Cortex of kidney (tissue), 1 donor: ENCODE measurements at places on chromosomes 5 and 9.

DNA sequence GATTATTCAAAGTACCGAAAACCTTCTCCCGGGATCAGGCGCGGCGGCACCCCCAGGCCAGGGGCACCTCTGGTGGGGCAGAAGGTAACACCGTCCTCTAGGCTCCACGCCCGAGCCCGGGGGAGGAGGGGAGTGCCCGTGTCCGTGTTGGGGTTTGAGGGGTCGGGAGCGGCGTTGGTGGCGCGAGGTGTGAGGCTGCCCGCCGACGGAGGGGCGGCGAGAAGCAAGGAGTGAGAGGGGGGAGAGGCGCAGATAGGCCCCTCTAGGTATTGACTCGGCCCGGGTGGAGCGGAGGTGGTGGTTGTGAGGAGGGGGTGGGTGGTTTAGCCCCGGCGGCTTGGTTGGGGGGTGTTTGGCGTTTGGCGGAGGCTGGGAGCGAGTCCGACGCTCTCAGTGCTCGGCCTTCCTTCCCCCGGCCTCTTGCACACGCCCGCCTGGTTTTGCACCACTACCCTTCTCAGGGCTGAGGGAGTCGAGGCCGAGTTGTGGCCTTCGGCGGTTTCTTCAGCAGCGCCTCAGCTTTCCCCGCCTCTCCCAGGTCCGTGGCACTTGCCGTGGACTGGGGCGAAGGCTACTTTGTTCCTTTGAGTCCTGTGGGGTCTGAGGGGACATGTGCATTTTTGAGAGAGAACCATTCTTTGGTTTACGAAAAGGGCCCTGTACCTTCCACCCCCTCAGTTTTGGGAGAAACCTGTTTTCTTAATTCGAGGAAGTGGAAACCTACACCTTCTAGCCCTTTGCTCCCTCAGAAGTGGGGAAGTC, 450 bp downstream of the GPBP1 start:
- DNase-seq = no peak

GRCh38 chr5:10534561-10535530, 29.0 kb upstream of the ANKRD33B start:
- no peak for DNase-seq

DNA sequence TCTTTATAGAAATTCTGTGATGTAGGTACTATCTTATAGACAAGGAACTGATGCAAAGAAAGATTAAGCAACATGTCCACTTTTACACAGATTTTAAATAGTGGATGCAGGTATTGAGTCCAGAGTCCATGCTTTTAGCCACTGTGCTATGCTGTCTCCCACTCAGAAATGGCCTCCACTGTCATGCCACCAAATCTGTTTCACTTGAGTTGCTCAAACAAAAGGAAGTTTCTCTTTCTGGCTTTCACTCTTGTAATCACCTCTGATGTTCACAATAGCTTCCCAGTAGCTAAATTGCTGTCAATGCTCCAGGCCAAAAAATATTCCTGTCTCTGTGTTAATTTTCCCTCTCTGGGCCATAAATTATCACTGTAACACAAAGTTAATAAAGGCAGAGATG, 77.0 kb upstream of the RASA1 start:
- no peak for DNase-seq

DNA sequence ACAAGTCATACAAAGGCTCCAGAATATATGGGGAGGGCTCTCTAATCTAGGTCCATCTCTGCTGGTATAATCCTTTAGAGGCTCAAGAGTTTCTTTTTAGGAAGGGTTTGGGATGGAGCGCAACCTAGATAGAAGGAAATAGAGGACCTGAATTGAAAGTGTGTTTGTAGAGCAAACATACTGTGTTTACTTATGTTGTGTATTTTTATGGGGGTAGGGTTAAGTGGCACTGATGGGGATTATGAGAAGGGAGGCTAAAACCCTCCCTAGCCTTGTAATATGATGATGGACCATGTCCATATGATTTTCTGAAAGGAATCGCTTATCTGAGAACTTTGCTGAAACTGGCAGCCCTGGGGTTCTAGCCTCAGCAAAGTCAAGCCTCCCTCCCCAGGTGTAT, 4.4 kb upstream of the ELL2 start:
- DNase-seq = no peak

- DNase-seq = no peak
Measured at GRCh38 chr9:125462861-125463291, 201.2 kb downstream of the GAPVD1 start.

DNA sequence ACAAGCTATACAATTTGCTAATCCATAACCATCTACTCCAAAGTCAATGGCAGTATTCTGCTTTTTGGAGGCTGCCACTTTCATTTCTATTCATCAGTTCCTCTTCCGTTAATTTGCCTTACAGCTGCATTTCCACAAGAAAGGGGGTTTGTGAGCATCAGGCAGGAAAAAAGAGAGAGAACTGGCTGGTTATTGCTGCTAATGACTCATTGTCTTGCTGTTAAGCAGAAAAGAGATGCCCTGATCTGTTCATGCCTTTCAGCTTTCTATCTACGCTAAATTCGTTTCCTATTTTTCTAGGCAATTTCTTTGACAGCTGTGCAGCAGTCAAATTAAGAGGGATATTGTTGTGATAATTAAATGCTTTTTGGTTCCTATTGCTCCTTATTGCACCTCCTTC, 65.9 kb upstream of the GNAQ start:
- DNase-seq = no peak

DNA sequence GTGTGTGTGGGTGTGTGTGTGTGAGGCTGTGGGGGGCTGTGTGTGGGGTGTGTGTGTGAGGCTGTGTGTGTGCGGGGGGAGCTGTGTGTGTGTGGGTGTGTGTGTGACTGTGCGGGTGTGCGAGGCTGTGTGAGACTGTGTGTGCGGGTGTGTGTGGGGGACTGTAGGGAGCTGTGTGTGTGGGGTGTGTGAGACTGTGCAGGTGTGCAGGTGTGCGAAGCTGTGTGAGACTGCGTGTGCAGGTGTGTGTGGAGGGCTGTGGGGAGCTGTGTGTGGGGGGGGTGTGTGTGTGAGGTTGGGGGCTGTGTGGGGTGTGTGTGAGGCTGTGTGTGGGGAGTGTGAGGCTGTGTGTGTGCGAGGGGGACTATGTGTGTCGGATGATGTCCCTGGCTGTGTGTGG, 23.2 kb downstream of the AHRR start:
- DNase-seq = no peak

- DNase-seq = no peak
Measured at GRCh38 chr9:20940447-20941173, 90.8 kb downstream of the HACD4 start.

DNA sequence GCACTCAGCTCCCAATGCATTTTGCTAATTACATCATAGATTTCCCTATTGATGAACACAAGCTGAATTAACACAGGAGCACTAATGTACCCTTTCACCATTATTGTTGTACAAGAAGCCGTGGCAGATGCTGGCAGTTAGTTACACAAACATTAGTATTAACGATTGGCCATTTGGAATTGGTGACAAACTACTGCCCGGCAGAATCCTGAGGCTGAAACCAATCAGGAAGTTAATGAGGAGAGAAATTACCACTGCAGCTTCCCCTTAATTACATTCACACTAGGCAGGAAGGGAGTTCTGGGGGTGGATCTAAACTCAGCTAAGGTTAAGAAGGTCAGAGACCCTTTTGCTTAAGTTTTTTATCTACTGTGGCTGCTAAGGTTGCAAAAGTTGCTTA, 9.6 kb upstream of the DMRT3 start:
- DNase-seq = no peak

DNA sequence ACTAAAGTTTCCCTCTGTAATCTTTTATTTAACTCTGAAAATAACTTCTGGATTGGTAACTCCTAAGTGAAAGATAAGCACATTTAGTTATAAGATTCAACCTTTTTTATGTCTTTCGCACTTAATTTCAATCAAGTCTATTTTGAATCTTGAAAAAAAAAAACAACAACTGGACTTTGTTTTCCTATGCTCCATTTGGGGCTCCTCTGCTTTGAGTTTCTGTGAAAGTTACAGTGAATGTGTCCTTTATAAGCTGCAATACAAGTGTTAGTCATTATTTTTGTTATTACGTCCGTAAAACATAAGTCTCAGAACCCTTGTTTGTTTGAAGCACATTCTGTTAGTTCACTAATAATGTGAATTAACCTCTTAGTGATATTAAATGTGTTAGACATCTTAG, 276.8 kb downstream of the ADAMTS6 start:
- DNase-seq = no peak

GRCh38 chr9:134041649-134041962, 16.3 kb downstream of the BRD3OS start:
- no peak for DNase-seq

- no peak for DNase-seq
Measured at GRCh38 chr5:139696894-139697658, 48.9 kb downstream of the CXXC5 start.

- DNase-seq = no peak
Measured at GRCh38 chr5:149474198-149474597, 77.0 kb downstream of the CSNK1A1 start.

DNA sequence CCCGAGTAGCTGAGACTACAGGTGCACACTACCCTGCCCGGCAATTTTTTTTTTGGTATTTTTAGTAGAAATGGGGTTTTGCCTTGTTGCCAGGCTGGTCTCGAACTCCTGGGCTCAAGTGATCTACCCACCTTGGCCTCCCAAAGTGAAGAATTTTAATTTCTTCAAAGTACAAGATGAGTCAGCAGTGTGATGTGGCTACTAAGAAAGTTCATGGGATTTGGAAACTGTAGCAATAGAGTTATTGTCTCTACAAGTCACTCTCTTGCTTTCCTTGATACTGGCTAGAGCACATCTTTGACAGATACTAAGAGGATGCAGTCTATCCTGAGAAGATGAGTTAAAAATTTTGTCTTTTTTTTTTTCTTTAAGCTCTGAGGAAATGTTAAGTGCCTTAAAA, 1.6 kb downstream of the CREB3 start:
- no peak for DNase-seq

DNA sequence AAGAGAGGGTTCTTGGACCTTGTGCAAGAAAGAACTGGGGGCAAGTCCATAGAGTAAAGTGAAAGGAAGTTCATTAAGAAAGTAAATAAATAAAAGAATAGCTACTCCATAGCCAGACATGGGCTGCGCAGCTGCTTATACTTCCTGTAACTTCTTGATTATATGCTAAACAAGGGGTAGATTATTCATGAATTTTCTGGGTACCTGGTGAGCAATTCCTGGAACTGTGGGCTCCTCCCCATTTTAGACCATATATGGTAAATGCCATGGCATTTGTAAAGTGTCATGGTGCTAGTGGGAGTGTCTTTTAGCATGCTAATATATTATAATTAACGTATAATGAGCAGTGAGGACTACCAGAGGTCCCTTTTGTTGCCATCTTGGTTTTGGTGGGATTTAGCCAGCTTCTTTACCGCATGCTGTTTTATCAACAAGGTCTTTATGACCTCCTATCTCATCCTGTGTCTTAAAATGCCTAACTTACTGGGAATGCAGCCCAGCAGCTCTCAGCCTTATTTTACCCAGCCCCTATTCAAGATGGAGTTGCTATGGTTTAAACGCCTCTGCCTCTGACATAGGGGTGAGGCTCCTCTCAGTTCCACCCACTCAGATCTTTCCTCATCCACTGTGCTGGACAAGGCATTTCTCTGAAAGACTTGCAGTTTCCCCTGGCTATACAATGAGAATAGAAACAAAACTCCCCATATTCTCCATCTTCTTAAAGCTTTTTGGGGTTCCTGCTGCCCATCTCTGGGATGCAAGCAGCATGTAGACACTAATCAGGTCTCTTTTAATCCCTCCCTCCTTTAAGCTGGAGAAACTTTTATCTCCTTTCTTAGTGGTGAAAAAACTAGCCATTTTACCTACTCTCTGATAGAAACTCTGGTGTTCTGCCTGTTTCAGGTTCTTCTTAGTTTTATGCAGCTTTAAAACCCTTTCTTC, 91.2 kb downstream of the ARRDC3 start:
- DNase-seq = no peak

DNA sequence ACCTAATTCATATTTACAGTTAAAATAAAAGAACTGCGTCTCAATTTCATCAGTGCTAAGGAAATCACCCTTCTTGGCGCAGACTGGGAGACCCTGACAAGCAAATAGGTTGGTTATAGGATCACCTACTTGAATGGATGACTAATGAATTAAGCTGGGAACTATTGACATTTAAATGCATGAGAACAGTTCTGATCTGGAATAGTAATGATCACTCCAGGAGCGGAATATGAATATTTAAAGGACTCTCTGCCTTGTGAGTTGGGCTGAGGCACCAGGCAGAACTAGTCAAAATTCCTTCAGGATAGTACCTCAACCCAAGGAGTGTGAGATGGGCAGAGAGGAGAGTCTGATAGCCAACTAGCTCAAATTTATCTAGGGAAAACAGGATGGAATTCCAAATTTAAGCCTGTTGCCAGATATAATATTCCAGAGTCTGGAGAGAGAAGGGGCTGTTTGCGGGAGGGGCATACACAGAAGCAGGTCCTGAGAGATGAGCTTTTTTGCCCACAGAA, 364.4 kb downstream of the CSNK1G3 start:
- DNase-seq = no peak

- no peak for DNase-seq
Measured at GRCh38 chr9:2418619-2419018, 203.0 kb upstream of the VLDLR start.

GRCh38 chr5:177320879-177321278, 9.2 kb upstream of the MXD3 start:
- no peak for DNase-seq

- no peak for DNase-seq
Measured at GRCh38 chr5:154795235-154795596, 40.0 kb downstream of the LARP1 start.

DNA sequence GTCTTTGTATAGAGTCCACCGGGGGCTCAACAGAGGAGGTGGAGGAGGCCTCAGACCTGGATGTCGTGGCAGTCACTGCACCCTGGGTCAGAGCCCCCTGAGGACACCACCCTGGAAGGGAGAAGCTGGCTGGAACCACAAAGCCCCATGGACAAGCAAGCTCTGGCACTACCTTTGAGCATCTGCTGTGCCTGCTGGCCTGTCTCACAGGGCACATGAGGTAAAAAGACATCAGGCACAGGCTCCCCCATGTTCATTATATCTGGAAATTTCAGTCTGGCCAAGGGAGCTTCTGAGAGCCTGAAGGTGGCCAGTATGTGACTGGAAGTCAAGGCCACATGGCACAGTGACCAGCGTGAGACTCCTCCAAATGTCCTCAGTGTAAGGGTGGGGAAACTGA, 22.9 kb downstream of the KCNMB1 start:
- DNase-seq = no peak

DNA sequence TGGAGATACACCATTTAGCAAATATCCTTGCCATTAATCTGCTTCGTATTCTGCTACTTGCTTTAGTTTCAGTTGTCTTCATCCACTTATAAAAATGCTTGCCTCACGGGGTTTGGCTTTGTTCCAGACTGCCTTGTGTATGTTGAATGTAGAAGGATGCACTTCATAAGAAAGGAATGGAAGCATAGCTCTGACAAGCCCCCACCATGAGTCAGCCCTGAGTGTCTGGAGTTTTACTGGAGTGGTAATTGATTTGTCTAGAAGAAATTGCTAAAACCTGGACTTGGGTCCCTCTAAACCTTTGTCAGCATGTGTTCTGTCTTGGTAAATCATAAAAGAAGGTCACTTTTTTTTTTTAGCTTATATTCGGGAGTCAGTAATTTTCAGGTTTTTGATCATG, 4.6 kb downstream of the TEX48 start:
- DNase-seq = no peak

GRCh38 chr9:89807101-89807395, 202.2 kb downstream of the GADD45G start:
- no peak for DNase-seq
